Hippocampal formation (tissue), 2 donors: ENCODE measurements at places on chromosomes 7 and 10.

- no peak for DNase-seq
Observed at GRCh38 chr10:99610221-99610620, 10.0 kb downstream of the SLC25A28 start.

DNA sequence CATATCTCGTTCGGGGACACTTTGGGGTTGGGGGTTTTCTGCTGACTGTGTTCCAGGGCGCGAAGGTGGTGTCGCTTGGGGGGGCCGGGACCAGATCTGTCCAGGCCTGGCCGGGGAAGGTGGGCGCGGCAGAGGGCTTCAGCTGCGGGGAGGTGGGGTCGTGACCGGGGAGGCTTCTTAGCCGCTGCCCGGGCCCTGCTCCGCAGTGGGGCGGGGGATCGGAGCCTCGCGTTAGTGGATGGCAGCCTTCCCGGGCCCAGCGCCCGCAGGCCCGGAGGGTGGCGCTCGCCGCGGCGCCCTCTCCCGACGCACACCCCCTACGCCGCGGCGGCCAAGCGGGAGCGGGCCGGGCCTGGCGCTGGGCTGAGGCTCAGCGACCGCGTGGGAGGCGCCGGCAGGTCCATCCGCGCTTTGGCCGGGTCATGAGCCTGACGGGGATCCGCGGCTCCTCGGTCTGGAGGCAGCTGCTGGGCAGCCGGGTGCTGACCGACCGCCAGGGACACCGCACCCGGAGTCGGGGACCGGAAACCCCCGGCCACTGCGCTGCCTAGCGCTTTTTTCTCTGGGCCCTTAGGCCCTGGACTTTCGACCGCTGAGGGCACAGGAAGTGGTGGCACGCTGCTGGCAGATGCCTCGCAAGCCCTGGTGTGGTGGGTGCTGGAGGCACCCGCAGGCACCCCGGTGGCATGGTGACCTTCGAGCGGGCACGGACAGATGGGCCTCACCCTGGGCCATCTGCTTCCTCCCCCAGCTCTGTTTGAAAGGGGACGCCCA is 1.2 kb downstream of the AGAP3 start:
- DNase-seq, result peak; percentile 42

- DNase-seq, result peak; percentile 64
Observed at GRCh38 chr7:130141161-130141883, 63.9 kb downstream of the TMEM209 start.

DNA sequence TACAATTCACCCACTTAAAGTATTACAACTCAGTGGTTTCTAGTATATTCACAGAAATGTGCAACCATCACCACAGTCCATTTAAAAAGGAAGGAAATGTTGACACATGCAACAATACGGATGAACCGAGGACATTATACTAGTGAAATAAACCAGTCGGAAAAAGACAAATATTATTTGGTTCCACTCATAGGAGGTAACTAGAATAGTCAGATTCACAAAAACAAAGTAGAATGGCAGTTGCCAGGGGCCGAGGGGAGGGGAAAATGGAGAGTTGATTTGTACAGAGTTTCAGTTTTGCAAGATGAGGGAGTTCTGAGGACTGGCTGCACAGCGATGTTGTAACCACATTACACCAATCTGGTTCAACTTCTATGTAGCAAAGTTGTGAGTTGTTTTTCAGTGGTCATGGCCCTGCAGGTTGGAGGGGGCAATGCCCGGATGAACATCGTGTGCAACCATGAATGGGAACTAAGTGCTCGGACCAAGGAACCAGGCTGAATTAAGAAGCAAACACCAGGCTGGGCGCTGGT is 17.6 kb upstream of the TNPO3 start:
- no peak for DNase-seq

DNA sequence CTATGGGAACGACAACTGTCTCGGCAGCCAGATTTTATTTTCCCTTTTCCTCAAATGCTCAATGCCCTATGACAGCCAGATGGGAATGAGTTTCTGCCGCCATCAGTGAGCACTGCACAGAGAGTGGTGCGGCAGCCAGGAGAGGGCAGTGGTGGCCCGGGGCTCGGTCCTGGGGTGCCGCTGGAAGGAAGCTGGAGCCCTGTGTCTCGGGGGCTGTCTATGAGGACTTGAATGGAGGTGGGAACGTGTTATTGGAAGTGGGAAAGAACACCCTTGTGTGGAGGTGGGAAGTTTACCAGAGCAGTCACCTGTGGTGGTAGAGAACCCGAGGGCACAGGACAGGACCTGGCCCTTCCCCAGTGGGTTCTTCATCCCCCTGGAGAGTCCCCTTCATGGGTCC is 35.8 kb downstream of the JAKMIP3 start:
- no peak for DNase-seq

DNA sequence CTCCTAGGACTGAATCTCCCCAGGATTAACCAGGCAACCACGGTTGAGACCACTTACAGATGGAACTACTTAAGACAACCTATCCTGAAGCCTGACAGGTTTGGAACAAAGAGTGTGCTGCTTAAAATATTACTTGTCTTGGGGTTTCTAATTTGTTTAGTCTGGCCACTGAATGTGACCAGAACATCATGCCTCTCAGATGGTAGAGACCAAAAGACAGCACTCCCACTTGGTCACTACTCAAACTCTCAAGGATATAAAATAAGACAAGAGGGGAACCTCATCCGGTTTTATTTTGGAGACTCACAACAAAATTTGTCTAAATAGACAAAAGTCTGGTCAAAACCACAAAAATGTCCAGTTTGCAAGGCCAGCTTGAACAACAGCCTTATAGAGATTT is 15.3 kb downstream of the MRPL32 start:
- DNase-seq, result no peak

DNA sequence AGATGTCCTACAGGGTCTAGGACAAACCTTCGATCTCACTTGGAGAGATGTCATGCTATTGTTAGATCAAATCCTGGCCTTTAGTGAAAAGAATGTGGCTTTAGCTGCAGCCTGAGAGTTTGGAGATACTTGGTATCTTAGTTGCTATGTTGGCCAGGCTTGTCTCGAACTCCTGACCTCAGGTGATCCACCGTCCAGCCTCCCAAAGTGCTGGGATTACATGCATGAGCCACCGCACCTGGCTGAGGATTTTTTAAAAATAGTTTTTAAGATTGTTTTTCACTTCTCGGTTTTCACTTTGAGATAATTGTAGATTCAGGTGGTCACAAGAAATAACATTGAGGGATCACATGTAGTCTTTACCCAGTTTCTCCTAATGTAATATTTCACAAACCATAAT is 738.3 kb upstream of the POM121L12 start:
- DNase-seq, result no peak

GRCh38 chr7:151304856-151305255 is 36.8 kb upstream of the NUB1 start:
- no peak for DNase-seq

DNA sequence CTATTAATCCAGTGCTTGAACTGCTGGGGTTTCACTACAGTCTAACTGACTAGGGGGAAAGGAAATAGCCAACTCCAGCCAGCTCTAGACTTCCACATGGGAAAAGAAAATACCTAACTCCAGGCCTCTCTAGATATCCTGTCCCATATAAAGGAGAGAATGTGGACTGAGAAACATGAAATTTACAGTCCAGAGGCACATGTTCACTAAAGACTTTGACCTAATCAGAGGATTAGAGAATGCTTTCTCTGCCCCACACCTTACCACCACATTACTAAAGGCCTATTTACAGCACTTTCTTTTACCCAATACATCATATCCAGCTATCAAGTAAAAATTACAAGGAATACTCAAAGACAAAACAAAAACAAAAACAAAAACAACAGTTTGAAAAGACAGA is 164.2 kb downstream of the PCLO start:
- DNase-seq, result no peak

DNA sequence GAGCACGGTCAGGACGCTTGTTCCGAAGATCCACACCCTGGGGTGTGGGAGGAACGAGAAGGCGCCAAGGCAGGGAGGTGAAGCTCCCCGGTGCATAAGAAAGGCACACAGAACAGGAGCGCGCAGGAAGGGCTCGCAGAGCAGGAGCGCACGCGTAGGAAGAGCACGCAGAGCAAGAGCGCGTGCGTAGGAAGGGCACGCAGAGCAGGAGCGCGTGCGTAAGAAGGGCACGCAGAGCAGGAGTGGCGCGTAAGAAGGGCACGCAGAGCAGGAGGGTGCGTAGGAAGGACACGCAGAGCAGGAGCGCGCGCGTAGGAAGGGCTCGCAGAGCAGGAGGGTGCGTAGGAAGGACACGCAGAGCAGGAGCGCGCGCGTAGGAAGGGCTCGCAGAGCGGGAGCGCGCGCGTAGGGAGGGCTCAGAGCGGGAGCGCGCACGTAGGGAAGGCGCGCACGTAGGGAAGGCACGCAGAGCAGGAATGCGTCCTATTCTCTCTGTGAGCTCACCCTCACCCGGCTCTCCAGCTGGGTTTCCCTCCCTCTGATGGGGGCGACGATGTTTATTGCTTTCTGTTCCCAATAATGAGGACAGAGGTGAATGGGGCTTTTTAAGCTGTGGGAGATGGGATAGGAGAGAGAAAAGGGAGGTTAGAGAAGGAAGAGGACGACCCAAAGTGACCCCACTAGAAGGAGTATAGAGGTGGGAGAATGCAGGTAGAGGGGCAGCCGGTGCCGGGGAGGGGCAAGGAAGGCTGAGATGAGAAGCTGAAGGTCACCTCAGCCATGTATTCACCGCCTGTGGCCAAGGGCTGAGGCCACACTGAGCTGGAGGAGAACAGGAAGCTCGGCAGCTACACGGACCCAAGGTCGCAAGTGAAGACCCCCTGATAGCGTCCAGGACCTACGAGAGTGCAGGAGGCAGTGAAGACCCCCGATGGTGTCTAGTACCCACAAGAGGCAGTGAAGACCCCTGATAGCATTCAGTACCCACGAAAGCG is 423.2 kb downstream of the PTPRN2 start:
- DNase-seq, result no peak

GRCh38 chr10:121168545-121169216 is 317.5 kb downstream of the WDR11 start:
- DNase-seq, result no peak

DNA sequence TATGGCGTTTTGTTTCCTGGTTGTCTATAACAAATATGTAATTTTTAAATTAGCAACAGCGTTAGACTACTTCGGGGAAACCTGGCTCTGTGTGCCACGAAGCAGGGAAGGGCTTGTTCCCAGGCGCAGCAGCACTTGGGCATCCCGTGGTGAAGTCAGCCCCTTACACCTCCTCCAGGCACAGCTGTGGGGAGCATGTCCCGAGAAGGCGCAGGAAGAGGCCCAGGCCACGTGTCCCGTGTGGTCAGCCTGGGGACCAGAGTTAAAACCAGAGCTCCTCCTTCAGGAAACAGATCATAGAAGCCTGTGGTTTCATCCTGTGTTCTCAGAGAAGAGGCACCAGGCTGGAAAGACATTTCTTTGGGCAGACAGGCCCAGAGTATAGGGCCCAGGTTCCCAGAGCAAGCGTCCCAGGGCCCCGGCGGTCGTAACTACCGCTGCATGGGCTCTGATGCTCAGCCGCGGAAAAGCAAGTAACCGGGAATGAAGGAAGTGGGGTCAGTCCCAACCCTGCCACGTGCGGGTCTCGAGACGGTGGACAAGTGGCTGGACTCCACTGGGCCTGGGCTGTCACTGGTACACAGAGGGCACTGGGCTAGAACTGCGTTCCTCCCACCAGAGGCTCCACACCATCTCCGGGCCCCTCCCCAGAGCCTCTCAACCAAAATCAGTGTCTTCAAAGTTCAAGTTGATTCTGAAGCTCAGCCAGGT is 7.1 kb downstream of the NUDT1 start:
- DNase-seq, result no peak

DNA sequence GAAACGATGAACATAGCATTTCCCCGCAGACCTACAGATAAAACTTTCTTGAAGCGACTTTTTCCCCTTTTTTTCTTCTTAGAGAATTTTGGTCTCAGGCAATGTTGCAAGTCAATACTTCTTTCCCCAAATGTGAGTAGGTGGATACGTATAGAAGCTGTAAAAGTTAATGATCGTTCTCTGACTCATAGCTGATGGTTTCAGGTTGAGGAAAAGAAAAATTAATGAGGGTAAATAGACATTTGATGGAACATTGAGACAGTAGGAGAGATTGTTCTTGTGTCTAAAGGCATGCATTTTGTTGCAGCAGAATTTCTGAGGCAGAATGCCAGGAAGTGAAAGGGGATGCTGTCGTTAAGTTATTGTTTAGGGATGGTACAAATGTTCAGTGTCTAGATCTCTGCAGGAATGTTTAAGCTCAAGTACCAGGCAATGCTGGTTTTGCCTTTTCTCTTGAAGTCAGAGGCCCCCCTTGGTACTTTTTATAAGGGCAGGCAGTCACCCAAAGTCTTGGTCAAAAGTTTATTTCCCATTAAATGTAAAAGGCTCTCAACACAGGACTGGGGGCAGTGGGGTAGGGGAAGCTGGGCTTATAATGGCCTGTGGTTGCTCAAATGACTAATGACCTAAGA is 9.3 kb downstream of the TCF7L2 start:
- no peak for DNase-seq

DNA sequence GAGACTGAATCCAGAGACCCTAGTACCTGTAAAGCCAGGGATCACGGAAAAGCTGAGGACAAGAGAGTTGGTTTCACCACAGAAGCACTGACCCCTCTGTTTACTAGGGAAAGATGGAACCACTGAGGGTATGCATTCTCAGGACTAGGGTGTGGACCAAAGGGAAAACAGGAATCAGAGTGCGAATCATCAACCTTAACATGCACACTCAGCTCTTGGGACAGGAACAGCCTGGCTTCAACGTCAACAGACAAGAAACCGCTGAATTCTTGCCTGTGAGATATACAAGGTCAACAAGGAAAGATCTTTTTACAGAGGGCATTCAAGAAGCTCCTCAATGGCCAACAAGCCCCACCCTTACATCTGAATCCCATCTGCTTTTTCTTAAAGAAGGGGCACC is 14.9 kb downstream of the TNRC18 start:
- no peak for DNase-seq

DNA sequence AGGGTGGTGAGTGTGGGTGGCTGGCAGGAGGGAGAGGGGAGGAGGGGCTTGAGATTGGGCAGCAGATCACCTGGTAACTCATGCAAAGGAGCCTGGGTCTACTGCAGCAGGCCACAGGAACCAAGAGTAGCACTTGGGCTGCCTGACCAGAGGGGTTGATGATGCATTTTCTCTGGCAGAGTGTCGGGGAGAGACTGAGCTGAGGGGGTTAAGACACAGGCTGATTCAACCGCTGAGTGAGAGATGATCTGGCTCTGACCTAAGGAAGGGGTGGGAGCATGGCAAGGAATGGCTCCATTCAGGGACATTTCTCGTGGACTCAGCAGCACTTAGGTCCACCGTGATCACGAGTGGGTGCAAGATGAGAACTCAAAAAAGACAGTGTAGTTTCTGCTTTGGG is 115.5 kb upstream of the STK17A start:
- DNase-seq, result no peak

DNA sequence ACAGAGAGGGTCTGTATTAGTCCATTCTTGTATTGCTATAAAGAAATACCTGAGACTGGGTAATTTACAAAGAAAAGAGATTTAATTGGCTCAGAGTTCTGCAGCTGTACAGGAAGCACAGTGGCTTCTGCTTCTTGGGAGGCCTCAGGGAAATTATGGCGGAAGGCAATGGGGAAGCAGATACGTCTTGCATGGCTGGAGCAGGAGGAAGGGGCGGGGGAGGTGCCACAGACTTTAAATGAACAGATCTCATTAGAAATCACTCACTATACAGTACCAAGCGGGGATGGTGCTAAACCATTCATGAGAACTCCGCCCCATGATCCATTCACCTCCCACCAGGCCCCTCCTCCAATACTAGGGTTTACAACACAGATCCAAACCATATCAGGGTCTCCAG is 3.7 kb upstream of the CALU start:
- no peak for DNase-seq
